ENCODE measurements at places on chromosomes 3 and 15.

GRCh38 chr15:52642386-52643361 lies 36.5 kb downstream of the ATOSA start:
- no peak for DNase-seq

GRCh38 chr3:22846566-22846965 lies 356.6 kb upstream of the UBE2E2 start:
- DNase-seq: no peak

DNA sequence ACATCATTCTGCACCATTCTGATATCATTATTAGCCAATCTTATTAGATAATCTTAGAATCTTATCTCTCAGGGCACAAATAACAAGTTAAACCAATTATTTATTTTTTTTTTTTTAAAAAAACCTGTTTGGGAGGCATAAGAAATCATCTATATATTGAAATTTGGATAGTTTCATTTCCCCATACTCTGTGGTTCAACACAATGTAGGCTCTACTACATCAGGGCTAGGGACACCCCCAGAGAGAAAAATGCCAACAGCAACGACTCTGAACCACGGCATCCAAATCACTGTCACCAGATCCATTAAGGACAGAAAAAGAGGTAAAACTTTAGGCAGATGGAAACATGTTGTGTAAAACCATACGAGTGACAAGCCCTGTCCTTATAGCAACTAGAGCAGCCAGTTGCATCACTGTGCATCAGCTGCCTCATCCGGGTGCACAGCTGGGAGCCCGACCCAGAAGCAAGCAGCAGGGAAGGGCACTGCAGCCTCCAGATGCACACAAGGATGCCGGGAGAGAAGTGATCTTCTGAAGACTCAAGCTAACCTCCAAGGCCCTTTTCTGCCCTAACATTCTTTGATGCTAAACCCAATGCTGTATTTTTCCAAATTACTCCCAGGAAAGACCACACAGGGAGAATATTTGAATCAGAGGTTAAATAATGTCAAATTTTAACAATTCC lies 381.1 kb downstream of the CTNNB1 start:
- DNase-seq: no peak

DNA sequence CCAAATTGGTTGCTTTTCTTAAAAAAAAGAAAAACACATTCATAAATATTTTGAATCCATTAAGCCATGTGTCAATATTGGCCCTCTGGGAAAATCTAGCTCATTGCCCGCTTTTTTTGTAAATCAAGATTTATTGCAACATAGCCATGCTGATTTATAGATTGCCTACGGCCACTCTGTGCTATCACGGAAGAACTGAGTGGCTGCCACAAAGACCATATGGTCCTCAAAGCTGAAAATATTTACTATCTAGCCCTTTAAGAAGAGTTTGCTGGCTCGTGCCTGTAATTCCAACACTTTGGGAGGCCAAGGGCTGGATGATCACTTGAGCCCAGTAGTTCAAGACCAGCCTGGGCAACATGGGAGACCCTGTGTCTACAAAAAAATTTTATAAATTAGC lies 45.9 kb downstream of the IL5RA start:
- DNase-seq: no peak

DNA sequence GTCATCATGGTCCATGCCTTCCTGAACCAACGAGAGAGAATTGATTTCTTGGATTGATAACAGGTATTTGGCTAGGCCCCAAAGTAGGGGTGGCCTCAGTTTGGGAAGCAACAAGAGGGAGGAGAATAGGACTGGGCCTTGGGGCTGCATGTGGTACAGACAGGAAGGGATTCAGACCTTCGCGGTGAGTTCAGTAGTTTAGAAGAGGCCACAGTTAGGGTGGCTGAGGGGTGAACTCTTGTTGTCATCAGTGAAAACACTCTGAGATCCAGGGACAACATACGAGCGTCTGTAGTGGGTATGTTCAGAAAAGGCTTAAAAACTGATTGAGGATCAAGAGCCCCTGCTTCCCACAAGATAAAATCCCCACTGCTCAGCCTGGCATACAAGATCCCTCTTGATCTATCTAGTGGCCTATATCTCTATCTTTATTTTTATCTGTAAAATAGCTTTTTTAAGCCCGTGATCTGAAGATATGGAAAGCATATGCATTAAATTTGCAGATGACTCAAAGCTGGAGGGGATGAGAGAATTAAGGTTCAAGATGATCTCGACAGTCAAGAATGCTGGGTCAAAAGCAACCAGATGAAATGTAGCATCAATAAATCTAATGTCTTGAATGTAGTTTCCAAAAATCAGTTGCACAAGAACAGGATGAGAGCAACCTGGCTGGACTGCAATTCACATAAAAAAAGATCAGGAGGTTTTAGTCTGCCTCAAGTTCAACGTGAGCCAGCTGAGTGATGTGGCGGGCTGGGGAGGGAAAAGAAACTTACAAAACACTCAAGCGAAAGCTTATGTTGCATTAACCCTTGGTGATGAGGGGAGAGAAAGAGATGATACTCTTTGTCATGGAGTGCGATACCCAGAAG lies 221.1 kb upstream of the TLE3 start:
- DNase-seq: no peak

GRCh38 chr15:65377105-65377975 lies 462 bp downstream of the IGDCC3 start:
- no peak for DNase-seq

DNA sequence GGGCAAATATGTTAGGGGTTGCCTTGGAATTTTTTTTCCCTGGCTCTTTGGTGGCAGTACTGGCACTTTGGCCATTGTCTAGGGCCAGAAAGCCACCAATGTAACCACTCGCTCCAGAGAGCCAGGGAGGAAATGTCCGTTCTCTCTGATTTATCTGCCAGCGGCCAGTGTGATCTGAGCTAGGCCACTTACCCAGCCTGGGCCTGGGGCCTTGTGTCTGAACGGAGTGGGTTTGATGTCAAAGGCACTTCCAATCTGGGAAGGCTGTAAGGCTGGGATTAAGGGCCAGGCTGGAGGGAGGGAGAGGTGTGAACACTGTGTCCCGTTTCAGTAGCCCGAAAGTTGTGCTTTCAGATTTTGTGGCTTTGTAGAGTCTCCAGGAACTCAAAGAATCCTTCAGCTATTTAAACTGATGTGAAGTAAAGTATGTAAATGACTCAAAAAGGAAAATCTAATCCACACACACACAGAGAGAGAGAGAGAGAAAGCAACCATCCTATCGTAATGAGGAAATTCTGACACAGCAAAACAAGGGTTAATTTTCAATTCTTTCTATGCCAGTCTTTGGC lies 271.0 kb downstream of the PDZRN3 start:
- no peak for DNase-seq

DNA sequence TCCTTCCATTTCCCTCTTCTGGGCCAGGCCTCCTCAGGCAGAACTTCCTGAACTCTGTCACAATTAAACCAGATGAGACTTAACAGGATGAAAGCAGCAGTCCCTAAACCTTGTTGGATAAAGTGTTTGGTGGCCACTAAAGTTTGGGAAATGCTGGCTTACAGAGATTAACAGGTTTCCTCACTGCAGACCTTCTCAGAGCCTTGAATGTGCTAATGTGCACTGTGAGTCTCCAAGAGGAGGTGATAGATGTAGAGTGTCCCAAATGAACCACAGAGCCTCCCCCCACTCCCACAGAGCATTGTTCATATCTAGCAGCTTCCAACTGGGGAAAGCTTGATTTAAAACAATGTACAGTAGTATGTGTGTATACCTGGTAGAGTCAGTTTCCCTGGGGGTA lies 42.9 kb downstream of the HAPLN3 start:
- no peak for DNase-seq

GRCh38 chr3:155641956-155642355 lies 102.9 kb downstream of the PLCH1 start:
- no peak for DNase-seq

Measured in CD4-positive, alpha-beta T cell treated with Interleukin-4 for 1 hour (primary cell).